ENCODE measurements at places on chromosomes 6 and 20.
A peak's percentile ranks its signal among the peaks of the same experiment; 100 is the strongest.

DNA sequence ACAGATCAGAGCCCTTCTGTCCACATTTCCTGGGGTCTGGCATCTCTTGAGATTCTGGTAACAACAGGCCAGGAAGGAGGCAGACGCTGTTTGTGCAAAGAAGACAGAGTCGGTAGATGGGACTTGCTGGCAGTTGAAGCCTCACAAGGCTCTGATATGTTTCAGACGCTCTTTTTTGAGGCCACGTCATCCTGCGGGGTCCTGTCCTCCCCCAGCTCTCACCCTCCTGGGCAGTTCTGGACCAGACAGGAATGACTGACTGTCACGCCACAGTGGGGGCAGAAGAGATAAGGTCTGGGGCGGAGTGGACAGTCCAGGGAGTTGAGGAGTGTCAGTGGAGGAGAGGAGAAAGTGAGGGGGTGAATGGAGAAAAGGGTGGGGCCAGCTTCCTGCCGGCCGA lies 87.1 kb upstream of the SULF2 start:
- DNase-seq: no peak

- no peak for DNase-seq
Observed at GRCh38 chr6:144411531-144412165, 126.5 kb downstream of the UTRN start.

- DNase-seq: no peak
Observed at GRCh38 chr6:15380351-15380750, 134.5 kb downstream of the JARID2 start.

DNA sequence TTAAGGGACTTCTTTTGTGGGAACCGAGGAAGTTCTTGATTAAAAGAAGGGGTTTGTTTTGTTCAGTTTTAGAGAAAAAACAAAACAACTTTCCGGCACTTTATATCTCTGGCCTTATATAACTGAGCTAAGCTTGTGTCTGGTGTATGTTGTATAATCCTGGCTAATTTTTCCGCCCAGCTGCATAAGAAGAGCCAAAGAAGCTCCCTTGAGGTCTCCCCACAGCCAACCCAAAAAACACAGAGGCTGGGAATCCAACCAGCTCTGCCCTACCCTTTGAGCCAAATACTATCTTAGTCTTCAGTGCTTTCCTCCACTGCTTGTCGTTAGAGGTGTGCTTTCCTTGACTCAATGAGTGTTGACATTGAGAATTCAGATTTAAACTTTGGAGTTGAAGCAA lies 45.5 kb upstream of the RNF146 start:
- no peak for DNase-seq

DNA sequence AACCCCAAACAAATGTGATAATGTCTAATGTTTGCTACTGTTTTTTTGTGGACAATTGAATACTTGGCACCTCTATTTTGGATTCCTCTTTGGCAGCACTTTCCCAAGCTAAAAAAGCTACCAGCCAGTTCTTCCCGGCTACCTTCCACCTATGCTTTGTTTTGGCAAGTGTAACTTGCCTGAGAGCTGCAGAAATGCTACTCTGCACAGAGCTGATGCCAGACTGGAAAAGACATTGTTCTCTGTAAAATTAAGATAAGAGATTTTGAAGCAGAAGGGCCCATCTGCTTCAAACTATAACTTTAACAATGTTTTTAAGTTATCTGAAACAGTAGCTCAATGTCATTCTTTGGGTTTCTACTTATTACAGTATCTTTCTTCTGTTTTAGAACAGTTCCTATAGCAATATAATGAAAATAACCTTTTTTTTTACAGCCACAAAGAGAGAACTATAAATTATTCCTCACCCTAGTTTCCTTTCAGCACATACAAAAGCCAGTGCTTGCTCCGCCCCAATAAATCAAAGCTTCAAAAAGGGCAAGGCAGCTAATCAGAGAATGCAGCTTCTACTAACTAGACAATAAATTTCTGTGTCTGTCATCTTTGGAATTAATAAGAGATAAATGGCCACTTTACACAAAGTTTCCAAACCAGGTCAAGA lies 183.1 kb downstream of the UBE3D start:
- DNase-seq: no peak

DNA sequence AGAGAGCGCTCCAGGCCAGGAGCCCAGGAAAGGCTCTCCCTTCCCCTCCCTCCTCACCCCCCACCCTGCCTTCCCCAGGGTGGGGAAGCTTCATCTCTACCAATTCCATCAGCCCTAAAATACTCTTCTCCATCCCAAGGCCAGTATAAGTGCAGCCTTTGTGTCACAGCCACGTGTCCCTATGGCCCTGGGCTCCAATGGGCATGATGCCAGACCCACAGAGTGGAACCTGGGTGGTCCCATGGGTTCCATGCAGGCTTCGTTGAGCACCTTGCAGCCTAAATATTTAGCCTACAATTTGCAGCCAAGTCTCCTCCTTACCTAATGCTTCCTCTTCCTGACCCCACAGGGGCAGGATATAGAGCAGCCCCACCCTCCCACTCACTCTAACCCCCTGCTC lies 976 bp upstream of the MATN4 start:
- no peak for DNase-seq

DNA sequence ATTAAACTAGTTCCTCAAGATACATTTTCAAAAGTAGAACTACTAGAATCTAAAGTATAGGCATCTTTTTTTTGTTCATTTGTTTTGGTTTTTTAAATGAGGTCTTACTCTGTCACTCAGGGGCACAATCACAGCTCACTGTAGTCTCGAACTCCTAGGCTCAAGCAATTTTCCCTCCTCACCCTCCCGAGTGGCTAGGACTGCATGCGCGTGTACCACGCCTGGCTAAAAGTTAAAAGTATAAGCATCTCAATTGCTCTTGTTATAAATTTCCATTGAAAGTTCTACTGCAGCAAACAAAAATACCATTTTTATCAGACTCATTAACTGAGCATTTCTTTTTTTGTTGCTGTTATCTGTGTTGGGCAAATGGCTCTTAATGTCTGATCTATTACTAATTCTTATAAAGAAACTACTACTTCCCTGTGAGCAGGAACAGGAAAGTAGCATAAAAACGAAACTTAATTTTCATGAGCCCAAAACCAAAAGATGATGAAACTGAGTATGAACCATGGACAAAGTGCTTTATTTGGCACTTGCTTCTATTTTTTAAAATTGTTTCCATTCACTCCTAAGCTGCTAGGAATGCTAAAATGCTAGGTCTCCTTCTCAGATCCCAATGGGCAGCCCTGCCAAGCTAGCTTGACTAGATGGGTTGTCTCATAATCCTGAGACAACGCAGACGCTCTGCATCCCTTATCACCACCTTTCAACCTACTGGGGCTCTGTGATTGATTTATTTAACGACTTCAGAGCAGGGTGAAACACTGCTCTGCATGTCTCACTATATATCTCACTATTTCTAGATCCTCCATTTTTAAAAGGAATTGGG lies 36.9 kb downstream of the TRPC4AP start:
- no peak for DNase-seq

GRCh38 chr6:7473805-7474719 lies 67.4 kb upstream of the DSP start:
- no peak for DNase-seq

DNA sequence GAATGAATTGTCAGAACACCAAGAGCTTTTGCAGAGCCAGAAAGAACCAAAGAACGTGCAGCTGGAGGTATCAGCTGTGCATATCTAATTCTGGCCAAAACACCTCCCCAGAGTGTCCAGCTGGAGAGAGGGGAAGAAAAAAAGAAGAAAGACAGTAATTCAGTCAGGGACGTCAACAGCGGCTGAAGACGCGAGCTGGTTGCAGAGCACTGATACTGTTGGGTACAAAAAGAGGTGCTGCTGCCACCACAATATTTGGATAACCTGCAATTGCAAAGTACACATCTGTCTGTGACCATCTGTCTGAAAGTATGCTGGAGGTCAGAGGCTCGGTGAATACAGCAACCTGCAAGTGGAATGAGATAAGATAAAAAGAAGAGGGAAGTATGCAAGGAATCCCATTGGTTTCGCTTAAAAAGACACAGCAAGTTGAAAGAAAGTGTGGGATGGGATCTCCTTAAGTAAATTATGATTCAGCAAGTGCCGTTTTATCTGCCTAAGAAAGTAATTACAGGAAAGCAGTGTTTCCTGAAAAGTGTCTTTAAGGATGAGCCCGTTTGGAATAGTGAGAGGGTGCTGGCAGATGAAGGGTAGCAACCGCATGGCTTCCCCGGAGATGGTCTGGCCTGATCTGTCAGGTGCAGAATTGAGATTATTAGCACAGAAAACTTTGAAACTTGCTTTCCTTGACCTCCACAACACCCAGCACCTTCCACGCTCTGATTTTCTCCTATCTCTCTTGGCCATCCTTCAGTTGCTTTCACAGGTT lies 189.9 kb upstream of the PRDM1 start:
- peak; percentile 39 for DNase-seq

DNA sequence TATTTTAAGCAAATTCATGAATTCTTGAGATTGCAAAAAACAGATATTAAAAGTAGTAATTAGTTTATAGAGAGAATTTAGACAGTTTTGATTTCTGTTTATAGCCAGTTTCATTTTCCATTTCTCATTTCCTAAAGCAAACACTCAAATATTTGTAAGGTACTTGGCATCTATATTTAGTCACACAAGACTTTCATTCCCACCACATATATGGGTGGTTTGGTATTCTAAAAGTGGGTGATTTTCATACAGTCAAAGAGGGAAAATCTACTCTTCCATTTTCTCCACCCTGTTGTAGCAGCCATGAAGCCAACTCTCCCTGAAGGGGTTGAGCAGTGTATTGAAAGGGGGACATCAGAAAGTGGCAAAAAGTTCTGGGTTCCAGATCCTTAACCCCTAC lies 181.1 kb upstream of the SUPT3H start:
- no peak for DNase-seq

- no peak for DNase-seq
Observed at GRCh38 chr6:158813032-158813431, 6.1 kb downstream of the EZR start.

- no peak for DNase-seq
Observed at GRCh38 chr6:64238071-64238470, 602.5 kb downstream of the PHF3 start.

DNA sequence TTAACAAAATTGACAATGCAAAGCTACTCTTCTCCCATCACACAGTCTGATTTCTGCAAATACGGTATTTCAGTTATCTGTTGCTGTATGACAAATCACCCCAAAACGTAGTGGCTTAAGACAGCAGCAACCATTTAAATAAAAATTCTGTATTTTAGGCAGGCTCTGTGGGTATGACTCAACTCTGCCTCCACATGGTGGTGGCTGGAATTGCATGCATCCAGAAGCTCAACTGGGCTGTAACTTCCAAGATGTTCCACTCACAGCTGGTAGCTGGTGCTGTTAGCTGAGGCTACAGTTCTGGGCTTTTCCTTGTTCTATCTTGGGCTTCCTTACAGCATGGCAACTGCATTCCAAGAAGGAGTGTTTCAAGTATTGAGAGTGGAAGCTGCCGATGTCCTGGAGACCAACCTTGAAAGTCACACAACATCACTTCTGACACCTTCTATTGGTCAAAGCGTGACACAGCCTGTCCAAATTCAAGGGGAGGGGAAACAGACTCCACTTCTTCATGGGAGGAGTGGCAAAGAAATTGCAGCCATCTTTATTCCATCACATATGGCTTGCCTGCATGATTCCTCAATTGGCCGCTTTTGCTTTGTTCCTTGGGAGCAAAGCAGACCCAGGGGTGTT lies 39.7 kb upstream of the TULP1 start:
- peak; percentile 68 for DNase-seq

- peak; percentile 16 for DNase-seq
Observed at GRCh38 chr20:5078399-5078958, 41.3 kb downstream of the PCNA start.

DNA sequence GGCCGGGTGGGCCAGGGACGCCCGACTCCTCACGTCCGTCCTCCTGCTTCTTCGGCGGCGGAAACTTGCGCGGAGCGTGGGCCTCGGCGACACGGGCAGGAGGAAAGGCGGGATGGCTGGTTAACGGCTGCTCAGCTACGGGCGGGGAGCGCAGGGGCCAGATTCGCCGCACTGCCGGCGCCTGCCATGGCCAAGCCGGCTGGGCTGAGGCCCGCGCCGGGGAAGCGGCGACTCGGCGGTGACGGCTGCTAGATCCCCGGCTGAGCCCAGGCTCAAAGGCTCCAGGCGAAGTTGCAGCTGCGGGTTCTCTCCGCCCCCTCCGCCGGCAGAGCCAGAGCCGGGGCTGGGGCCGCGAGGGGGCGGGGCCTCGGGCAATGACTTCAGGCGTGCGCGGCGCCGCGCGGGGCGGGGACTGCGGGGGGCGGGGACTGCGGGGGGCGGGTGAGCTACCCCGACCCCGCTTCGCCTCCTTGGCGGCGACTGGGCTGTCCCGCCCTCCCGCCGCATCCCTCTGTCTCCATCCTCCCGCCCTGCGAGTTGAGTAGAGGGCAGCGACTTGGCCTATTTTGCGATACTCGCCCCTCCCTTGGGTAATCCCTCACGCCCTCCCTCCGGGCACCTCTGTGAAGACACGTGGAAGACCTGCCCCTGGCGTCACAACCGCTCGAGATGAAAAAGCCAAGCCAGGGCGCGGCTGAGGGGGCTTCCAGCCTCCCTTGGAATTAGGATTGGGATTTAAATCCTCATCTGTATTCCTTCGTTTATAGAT lies at the start of gene CEP85L:
Gene CEP85L (minus strand): TSS at position 310 of the 769 bp plus-strand sequence. CDS start 322 bp downstream, outside the sequence.
- DNase-seq: peak; percentile 93

- no peak for DNase-seq
Observed at GRCh38 chr20:20571068-20571780, 141.2 kb downstream of the RALGAPA2 start.

Data from choroid plexus epithelial cell (primary cell).